ENCODE measurements at places on chromosomes 12 and 14.

GRCh38 chr14:33567731-33568130 lies 383.1 kb downstream of the EGLN3 start:
- no peak for DNase-seq

DNA sequence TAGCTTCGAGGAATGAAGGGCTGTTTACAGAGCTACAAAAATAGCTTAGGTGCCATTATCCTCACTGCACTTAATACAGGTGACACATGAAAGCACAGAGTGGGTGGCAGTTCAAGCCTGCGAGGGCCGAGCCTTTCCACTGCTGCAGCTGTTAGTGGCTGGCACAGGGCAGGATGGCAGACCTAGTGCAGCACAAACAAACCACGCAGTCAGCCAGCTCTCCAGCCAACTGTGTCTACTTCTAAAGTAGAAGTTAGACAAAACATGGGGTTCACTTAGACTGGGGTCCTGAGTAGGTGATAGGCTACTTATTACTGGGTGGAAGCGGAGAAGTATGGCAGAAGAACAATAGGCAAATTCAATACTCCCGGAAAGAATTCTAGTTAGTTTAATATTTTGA lies 95.4 kb downstream of the DUSP16 start:
- no peak for DNase-seq

- no peak for DNase-seq
These were observed 96.0 kb upstream of the PDZRN4 start for GRCh38 chr12:41092115-41092514.

- DNase-seq, result peak; percentile 27
These were observed 115.0 kb downstream of the DACT1 start for GRCh38 chr14:58752771-58753201.

DNA sequence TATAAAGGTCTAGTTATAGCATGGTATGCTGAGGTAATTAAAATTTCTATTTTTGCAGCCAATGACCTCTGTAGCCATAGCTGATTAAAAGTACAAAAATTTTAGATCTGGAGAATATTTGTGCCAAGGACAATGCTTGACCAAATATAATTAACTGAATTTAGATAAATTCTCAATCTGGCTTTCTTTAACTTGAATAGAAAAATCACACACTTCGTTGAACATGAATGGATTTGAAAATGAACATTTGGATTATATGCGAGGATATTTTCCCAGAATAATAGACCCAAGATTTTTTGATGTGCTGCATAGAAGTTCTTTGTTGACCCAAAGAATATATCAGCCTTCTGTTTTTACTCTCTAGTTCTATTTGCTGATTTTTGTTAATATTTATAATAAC lies 38.4 kb upstream of the G2E3 start:
- DNase-seq, result no peak

DNA sequence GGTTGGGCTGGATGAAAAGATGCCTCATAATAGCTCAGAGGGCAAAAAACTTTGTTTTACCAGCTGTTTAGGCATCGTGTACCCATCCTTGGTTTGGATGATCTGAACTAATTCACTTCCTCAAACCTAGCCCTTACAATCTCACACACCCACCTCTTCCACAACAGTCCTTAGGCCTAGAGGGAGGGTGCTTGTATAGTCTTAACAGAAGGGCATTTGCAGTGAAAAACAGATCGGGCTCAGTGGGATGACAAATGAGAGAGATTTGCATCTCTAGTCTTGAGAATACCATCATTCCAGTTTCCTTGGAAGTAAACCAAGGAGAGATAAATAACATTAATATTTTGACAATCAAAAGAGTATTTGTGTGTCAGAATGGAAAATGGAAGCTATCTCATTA lies 11.0 kb downstream of the SLCO1A2 start:
- DNase-seq, result no peak
